ENCODE measurements at places on chromosomes 11 and 22. TPM values are rescaled to one million over a fixed set of nuclear protein-coding genes. Genes with fewer than 3 reads are reported as not detected.

DNA sequence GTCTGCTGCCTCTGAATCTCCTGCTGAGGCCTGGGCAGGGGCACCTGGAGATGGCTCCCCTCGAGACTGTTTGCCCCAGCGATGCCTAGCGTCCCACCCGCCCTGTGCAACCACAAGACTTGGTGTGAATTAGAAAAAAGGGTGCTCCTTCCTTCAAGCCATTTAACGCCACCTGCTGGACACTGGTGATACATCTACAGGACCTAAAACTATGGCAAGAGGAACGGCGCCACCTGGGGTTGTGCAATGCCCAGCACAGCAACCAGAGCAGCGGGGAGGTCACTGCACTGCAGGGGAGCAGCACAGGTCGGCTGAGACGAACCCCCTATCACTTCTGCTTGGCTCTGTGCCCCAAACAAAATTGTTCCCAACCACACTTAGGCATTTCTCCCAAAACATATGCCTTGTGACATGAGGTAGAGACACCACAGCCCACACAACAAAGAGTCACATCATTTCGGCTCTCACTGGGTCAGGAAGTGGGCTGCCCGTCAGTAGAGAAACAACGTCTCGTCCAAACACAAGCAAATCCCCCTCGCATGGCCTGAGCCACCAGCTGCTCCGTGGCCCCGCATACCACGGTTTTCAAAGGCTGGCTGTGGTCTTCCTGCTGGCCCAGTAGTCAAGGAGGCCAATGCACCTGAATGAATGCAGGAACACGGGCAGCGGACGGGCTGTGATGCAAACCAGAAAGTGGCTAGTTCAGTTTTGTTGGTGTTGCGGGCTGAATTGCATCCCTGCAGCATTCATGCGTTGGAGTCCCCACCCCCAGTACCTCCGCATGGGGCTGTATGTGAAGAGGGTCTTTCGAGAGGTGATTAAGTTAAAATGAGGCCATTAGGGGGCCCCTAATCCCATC, 171.9 kb downstream of the SHANK2 start:
- peak; percentile 17 for DNase-seq

- no peak for DNase-seq
Observed at GRCh38 chr22:46212195-46212594, 37.9 kb downstream of the CDPF1 start.

The KCNK7 gene
- 0.54 TPM for total RNA-seq

- DNase-seq = no peak
Observed at GRCh38 chr22:44795701-44796630, 43.6 kb downstream of the ARHGAP8 start.

The SLN gene
- total RNA-seq = not detected

GRCh38 chr11:57458060-57458409, 2.3 kb upstream of the RTN4RL2 start:
- no peak for DNase-seq

DNA sequence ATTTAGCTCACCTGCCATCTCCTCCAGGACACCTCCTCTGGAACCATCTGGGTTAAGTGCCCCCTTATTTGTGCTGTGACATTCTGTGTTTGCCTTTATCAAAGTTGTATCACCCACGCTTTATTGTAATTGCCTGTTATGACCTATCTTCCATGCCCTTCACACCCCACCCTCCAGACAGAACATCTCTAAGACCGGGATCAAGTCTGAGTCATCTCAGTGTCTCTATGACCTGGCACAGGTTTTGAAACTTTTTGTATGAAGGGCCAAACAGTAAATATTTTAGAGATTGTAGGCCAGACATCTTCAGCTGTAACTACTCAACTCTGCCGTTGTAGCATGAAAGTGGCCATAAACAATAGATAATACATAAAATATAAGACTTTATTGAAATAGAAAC, 161.8 kb downstream of the SPON1 start:
- no peak for DNase-seq

DNA sequence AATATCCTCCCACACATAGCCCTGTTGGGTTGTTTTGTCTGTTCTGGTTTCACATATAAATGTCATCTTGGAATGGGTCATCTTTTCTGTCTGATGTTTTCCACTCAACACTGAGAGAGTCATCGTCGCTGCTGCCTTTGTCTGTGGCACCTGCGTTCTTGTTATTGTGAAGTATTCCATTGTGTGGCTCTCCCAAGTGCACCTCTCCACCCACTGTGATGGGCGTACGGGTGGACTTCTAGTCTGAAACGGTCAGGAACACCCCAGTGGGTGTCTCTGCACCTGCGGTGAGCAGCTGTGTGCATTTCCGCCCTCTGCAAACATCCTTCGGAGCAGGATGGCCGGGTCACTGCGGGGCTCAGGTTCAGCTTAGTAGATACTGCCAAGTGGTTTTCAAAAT, 34.5 kb upstream of the RTL6 start:
- no peak for DNase-seq

DNA sequence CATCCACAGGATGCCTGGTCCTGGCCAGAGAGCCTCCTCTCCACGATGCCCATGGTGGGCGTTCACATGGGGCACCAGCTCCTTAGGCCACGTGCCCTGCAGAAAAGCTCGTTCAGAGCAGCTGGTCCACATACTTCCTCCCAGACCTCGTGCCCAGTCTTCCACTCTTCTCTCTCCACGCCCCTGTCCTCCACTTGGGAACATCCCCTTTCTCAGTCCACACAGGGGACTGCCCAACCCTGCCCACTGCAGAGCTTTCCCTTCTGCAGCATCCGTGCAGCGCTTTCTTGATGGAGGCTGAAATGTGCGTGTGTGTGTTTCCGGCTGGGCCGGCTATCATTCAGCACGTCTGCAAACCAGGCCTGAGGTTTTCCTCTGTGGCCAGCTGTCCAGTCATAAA, 11.3 kb downstream of the TPCN2 start:
- DNase-seq = no peak

The PRODH gene
- 0.13 TPM for total RNA-seq

GRCh38 chr11:27217948-27218420, 145.0 kb downstream of the CCDC34 start:
- DNase-seq = no peak

DNA sequence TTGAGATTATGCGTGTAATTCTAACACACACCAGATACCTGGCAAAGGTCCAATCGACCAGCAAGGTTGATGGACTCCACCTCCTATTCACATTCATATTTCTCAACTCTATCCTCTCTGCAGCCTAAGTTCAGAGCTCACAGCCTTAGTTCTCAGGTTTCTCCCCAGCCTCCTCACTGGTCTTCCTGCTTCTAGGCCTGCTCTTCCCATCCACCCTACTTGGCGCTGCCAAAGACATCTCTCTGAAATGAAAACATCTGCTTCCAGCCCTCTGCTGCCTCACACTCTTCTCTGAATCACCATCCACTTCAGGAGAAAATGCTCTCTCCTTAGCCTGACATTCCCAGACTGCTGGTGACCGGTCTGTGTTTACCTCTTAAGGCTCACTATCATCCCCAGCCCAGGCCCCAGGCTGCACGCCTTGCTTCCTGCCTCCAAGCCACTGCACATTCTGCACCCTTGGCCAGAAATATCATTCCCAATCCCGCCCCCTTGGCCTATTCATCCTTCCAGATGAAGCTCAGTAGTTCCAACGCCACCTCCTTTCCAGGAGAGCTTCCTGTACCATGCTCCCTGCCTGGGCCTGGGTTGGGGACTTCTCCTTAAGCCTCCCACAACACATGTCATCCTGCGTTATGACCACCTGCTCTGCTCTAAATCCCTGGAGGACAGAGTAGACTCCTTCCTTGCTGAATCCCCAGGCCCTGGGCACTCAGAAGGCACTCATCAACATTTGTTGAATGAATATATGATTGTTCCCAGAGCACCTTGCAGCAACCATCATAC, 3.5 kb downstream of the ARRB1 start:
- DNase-seq = no peak

The UCP3 gene
- 1.1 TPM for total RNA-seq

DNA sequence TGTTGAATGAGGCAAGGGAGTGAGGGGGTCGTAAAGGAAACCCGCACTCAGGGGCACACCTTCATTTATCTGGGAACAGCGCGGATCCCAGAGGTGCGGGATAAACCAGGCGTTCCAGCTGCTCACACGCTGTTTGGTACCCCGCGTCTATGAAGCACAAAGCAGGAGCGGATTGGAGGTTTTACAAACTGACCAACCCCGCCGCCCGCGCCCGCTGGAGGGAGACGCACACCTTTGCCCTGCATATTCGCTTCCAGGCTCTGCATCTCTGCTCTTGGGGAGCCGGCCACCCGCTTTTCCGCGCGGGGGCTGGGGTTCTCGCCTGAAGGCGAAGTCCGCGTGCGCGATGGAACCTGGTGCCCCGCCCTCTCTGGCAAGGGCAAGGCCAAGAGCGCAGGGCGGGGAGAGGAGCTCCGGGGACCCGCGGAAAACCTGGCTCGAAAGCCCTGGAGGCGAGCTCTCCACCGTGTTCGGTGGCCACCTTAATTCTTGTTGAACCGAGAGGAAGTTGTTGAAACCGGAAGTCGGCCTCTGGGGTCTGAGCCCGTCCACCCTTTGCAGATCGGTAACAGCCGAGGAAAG, 6.8 kb upstream of the ALX4 start:
- DNase-seq = no peak

DNA sequence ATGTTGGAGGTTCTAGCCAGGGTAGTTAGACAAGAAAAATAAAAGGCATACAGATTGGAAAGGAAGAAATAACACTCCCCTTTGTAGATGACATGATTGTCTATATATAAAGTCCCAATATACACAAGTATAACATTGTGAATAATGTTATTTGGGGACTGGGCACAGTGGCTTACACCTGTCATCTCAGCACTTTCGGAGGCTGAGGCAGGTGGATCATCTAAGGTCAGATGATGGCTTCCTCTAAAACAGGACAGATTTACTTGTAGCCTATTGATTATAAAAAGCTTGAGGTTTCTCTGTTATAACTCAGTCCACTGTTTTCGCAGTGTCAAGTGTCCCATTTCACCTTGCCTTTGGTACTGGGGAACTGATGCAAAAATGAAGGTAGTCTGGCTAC, 19.6 kb downstream of the ATM start:
- DNase-seq = no peak

The KRTAP5-8 gene
- total RNA-seq = not detected

DNA sequence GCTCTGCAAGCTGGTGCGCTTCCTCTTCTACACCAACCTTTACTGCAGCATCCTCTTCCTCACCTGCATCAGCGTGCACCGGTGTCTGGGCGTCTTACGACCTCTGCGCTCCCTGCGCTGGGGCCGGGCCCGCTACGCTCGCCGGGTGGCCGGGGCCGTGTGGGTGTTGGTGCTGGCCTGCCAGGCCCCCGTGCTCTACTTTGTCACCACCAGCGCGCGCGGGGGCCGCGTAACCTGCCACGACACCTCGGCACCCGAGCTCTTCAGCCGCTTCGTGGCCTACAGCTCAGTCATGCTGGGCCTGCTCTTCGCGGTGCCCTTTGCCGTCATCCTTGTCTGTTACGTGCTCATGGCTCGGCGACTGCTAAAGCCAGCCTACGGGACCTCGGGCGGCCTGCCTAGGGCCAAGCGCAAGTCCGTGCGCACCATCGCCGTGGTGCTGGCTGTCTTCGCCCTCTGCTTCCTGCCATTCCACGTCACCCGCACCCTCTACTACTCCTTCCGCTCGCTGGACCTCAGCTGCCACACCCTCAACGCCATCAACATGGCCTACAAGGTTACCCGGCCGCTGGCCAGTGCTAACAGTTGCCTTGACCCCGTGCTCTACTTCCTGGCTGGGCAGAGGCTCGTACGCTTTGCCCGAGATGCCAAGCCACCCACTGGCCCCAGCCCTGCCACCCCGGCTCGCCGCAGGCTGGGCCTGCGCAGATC, 16.5 kb downstream of the P2RY2 start:
- DNase-seq = no peak

The TMEM45B gene
- total RNA-seq = 0.13 TPM

DNA sequence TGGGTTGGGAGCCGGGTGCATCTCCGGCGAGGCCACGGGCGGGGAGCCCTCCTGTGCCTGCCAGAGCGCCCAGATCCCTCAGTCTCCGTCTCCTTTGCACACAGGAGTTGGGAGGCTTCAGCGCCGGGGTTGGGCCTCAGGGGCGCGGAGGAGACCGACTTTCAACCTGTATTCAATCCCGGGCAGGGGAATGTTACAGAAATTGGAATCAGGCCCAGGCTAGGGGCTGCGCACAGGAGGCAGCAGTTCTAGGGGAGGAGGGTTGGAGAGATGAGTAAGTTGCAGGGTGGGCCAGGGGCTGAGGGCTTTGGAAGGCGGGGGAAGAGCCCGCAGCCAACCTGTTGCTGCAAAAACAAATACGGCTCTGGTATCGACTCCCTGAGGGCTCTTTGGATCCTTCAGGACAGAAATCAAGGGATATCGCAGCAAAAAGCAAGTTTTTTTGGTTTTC, 640 bp upstream of the KCNA4 start:
- no peak for DNase-seq

The MMP12 gene
- total RNA-seq = not detected

DNA sequence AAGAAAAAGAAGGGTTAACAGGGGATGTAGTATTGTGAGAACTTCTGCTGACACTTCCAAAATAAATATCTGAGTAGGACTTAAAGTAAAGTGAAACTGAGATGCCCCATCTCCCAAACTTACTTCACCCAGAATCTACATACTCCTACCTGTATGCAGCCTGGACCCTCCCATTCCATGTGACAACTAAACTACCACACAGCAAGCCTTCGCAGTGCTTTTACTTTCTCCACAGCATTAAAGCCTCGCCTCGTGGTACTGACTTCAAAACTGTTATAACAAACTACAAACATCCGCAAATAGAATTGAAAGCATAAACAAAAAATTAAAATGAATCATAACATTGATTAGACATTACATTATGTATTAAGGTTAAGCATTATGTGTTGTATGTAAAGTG, 985 bp downstream of the MPZL2 start:
- DNase-seq = no peak

- no peak for DNase-seq
Observed at GRCh38 chr11:44607319-44607962, 42.0 kb downstream of the CD82 start.

The KRTAP5-10 gene
- total RNA-seq = not detected

The GGT5 gene
- not detected for total RNA-seq

- DNase-seq = no peak
Observed at GRCh38 chr11:128747728-128748148, 53.9 kb downstream of the FLI1 start.

The SCUBE2 gene
- 0.31 TPM for total RNA-seq

The SLC22A12 gene
- not detected for total RNA-seq

DNA sequence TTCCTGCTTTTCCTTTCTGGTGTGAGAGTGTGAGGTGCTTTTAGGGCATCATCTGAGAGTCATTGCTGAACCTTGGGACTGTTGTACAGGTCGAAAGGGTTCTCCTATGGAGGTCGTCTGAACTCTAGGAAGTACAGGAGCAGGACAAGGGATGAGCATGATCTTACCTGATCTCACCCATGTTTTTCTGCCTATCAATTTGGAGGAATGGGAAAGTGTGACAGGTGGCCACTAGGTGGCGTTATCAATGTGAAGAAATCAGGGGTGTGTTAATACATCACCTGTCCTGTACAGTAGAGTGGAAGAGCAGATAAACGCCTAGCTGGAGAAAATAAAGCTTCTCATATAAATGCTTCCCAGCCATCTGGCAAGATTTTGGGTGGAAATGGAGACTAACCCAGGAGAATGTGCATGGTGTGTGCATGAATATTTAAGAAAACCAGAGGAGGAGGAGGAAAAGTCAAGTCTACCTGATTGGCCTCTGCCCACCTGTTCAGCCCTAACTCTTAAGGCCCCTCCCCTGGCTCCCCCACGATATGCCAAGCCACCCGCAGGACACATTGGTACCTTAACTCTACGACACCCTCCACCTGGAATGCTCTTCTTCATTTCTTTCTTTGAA, 72.0 kb upstream of the NARS2 start:
- DNase-seq = no peak

GRCh38 chr11:9014826-9015225, 11.0 kb upstream of the NRIP3 start:
- no peak for DNase-seq

Measured in GM12878 (cell line).